ENCODE measurements at places on chromosomes 3 and 15. TPM values are rescaled to one million over a fixed set of nuclear protein-coding genes. Genes with fewer than 3 reads are reported as not detected.

SLC6A11 gene
- total RNA-seq: not detected

FETUB gene
- total RNA-seq: not detected

CLRN1 gene
- not detected for total RNA-seq

LIPH gene
- total RNA-seq: not detected

TLR9 gene
- not detected for total RNA-seq

EEFSEC gene
- total RNA-seq: 12.0 TPM

Measured in endothelial cell of umbilical vein (primary cell).